Activated gamma-delta T cell (primary cell): ENCODE measurements at places on chromosomes 7 and 10.

DNA sequence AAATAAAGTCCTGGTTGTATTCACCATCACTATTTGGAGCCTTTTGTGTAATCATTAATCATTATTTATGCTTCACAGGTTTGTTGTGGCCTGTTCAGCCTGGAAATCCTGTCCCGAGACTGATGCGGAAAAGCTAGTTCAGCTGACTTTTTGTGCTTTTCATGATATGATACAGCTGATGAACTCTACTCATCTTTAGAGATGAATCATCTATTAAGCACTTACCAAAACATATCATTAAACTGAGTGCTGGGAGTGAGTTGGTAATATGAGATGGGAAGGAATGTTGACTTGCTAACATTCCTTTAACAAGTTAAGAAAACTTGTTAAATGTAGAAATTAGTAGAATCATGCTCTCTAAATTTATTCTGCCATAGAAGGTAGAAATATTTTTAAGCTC lies 53.0 kb downstream of the CROT start:
- DNase-seq: no peak

GRCh38 chr7:74280985-74281384 lies 8.2 kb upstream of the CLIP2 start:
- no peak for DNase-seq

- no peak for DNase-seq
Measured at GRCh38 chr7:26097837-26098668, 53.9 kb upstream of the NFE2L3 start.

GRCh38 chr7:11706666-11707605 lies 125.1 kb downstream of the THSD7A start:
- no peak for DNase-seq

DNA sequence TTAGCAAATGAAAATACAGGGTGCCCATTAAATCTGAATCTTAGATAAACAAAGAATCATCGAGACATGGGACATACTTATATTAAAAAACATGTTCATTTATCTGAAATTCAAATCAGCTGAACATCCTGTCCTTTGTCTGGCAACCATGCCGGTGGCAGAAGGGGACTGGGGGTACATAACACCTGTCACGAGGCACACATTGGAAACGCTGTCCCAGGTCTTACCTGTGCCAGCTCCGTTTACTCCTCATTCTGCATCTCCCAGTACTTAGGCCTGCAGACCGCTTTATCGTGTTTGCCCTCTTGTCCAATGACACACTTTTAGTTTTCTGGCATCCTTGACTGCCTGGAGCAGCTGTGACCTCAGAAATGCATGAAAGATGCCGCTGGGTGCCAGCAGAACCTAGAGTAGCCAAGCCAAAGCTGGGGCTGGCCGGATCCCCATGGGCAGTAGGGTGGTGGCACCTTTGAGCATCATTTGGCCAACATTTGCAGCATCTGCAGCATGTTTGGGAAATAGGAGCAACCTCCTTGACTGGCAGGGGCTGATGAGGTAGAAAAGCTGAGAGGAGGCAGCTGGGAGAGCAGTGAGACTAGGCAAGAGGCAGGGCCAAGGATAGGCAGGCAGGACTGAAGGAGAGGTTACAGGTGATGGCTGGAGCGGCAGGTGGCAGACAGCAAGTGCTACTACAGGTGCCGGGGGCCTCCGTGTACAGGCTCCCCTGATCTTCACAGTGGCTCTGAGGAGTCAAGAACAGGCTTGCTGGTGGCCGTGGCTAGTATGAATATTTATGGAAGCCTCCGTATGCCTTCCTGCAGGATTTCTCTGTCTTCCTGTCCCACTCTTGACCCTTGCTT lies 62.3 kb upstream of the BTBD16 start:
- DNase-seq: no peak

DNA sequence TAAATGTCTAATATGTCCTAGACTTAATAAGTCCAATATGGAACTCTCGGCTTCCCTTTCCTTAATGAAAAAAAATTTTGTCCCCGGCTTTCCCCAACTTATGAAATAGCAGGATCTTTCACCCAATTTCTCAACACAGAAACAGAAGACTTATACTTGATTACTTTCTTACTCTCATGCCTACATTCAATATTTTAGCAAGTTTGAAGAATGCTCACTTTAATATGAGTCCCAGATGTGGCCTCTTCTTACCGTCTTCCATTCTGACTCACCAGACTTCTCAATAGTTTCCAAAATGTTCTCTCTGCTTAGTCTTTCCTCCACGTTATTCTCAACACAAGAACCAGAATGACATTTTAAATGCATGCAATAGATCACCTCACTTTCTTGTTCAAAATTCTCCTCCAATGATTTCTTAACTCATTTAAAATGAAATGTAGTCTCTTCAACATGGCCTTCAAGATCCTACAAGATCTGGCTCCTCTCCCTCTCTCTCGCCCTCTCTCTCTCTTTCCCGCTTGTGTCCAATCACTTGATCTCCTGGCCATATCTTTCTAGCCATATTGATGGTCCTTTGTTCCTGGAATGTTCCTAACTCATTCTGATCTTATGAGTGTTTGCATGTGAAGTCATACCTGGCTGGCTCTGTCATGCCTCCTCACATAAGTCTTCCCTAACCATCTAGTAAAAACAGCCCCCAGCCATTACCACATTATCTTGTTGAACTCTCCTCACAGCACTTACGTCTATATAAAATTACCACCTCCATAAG lies 119.7 kb upstream of the FAM3C start:
- DNase-seq: no peak

DNA sequence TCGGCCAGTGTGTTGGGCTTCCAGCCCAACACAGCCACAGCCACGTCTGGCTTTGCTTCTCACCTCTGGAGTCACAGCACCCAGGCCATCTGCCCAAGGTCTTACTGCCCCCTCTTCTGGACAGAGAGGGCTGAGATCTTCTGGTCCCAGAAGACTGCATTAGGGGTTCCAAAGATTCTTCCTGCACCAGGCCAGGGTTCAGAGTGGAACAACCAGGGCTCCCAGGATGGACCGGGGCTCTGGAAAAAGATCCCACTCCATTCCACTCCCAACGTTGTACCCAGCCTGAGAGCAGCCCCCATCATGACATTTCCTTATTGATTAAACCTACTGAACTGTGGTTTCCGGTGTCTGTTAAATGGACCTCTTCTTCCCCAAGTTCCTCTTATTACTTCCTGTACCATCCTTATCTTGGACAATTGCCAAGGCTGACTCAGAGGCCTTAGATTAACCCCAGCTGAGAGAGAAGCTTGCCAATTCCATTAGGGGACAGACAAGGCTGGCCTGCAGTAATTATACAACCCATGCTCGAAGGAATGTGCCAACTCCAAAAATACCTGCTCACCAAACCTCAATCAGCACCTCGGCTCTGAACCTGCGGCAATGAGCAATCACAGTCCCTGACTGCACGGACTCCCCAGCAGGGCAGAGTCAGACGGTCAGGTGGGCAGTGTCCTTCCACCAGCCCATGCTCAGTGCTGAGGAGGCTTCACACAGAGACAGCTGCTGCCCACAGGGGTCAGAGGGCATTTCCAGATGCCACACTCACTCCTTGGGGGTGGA lies 47.9 kb upstream of the NPFFR1 start:
- no peak for DNase-seq

DNA sequence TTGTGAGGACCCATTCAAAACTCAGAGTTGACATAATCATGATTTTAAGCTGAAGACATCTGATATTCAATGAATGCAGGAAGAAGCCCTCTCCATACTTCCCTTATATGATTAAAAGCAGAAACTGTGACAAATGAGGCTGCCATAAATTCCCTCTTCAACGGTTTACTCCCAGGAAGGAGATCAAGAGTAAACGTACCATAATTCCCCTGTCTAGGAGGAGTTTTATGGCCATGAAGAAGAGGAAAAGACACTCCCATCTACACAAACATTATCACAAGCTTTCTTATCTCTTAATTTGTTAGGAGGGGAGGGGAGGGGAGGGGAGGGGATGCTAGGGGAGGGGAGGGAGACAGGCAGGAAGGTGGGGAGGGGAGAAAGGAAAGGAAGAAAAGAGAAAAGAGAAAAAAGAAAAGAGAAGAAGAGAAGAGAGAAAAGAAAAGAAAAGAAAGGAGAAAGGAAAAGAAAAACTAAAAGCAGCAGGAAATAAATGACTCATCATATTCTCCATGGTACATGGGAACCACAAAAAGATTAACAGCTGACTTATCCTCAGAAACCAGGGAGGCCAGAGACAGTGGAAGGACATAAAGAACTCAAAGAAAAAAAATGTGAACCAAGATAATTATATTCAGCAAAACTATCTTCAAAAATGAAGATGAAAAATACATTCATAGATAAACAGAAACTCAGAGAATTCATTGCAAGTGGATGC lies 121.6 kb downstream of the ALOX5 start:
- no peak for DNase-seq

DNA sequence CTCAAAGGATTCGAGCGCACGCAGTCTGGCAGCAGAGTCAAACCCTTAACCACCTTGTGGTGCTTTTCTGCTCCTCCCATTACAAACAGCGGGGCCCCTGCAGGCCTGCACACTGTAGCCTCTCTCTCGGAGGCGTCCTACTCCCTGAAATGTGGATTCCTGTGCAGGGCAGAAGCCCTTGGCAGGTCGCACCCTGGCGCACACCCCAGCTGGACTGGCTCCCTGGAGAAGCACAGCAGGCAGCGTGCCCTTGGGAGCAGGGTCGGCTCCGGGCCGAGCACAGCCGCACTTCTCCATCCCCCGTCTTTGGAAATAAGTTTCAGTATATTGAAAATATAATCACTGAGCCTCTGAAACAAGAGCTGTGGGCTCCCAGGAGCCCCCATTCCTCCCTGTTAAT lies 144.1 kb downstream of the C10orf105 start:
- no peak for DNase-seq

DNA sequence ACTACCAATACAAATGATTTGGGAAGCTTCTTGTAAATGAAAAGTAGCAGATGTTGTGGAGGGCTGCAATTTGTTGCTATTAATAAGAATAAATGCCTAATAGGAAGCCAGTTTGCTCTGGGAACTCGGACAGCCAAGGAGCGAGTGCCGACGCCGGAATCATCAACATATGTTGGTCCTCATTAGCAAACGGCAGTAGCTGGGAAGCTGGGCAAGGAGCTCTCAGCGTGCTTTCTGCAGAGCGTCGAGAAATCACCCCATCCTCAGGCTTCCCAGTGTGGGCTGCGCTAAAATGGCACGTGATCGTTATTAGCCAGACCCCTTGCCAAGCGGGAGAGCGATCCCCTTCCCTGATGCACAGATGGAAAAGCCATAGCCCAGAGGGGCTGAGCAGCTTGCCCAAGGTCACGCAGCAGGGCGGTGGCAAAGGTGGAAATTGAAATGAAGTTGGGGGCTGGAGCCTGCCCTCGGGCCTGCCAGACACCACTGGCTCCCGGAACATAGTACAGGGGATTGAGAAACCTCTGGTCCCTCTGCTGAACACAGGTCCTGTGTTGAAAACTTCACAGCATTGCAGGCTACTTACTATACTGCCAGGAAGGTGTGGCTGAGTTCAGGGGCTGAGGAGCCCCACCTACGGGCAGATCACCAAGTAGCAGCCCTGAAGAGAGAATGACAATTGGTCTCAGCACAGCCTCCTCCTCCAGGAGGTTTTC lies 326.9 kb downstream of the PLXNA4 start:
- no peak for DNase-seq

DNA sequence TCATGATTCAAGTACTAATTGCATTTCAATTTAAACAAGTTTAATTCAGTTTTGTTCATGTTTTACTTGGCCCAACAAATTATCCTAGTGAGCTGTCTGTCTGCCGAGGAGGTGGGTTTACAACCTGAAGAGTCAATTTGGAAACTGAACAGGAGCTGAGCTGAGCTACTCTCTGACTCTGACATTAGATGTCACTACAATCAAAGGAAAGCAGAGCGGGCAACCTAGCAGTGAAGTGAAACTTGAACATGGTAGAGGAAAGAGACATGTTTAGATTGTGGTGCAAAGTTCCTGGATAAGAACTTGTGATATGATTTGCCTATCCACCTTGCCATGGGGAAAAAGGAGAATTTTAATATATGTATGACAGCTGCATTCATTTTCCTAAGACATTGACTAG lies 9.6 kb upstream of the AGR3 start:
- no peak for DNase-seq

- no peak for DNase-seq
Measured at GRCh38 chr7:47377741-47378140, 204.2 kb downstream of the TNS3 start.

- no peak for DNase-seq
Measured at GRCh38 chr10:43845121-43845520, 196.4 kb upstream of the ZNF32 start.

GRCh38 chr10:13724484-13724883 lies 137.7 kb downstream of the PRPF18 start:
- DNase-seq: no peak
